ENCODE measurements at places on chromosomes 7 and 10.

DNA sequence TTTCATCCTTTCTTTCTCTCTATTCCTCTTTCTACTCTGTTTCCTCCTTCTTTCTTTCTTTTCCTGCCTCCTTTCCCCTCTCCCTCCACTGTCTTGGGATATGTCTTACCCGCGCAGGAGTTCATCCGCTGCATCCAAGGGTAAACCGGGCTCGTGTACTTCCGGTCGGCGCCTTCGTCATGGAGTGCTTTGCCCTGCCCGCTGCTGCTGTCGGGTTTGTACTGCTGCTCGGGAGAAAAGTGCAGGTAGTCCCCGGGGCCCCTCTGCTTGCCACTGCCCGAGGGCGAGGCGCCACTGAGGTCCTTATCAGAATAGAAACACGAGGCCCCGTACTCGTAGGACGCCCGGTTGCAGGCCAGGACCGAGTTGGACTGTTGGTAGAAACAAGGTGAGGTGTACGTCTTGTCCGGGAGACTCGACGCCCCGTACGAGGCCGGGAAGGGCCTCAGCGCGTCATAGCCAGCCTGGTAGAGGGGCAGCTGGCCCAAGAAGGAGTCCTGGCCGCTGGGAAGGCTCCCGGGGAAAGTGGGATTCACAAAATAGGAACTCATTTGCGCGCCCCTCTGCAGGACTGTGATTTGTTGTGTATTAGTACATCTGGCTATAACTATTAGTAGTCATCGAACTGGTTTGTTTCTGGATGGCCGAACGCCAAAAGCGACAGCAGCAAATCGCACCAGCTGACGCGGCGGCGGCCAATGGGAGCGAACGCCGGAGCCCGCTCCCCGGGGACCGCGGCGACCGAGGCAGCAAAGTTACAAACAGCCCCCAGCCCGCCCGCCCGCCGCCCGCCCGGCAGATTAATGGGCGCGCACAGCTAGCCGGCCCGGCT lies at the start of gene HOXA6:
Gene HOXA6 (minus strand): TSS at position 576 of the 832 bp plus-strand sequence. CDS start 25 bp downstream, at position 551.
- no peak within 1 kb of the TSS for H3K27ac ChIP-seq
- H3K4me1 ChIP-seq: peaks cover 7% of the 10 kb centered on the region
- no peaks in the 10 kb centered on the region for H3K36me3 ChIP-seq
- peak within 1 kb of the TSS; percentile 5 for H3K4me3 ChIP-seq
- DNase-seq: no peak

DNA sequence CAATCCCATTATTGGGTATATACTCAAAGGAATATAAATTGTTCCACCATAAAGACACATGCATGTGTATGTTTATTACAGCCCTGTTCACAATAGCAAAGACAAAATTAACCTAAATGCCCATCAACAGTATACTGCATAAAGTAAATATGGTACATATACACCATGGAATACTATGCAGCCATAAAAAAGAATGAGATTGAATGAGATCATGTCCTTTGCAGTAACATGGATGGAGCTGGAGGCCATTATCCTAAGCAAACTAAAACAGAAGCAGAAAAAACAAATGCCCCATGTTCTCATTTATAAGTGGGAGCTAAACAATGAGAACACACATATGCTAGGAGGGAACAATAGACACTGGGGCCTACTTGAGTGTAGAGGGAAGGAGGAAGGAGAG lies 44.7 kb upstream of the CROT start:
- H3K4me1 ChIP-seq: no peaks in the 10 kb centered on the region
- no peaks in the 10 kb centered on the region for H3K36me3 ChIP-seq
- no peak for DNase-seq
- no peaks in the 10 kb centered on the region for H3K27me3 ChIP-seq

- H3K4me3 ChIP-seq: no peak overlapping the region
- no peak overlapping the region for H3K27ac ChIP-seq
- no peaks in the 10 kb centered on the region for H3K36me3 ChIP-seq
- H3K4me1 ChIP-seq: no peaks in the 10 kb centered on the region
- no peak for DNase-seq
These were observed 70.7 kb upstream of the DNAAF5 start for GRCh38 chr7:655758-656157.

DNA sequence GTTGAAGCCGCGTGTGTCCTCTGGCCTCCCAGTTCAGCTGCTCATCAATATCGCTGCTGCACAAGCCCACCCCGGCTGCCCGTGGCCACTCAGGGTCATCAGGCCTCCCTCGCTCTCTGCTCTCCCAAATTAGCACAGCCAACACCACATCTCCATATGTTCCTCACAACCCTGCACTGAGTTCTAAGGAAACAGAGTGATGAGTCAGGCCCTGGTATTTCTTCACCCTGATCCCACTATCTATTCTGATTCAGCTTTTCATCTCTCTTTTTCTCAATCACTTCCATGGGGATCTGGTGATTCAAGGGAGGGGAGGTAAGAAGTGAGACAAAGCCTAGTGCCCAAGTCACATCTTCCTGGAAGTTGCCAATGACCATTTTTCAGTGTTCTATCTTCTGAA lies 23.8 kb downstream of the CYTH3 start:
- H3K4me3 ChIP-seq: no peak overlapping the region
- H3K4me1 ChIP-seq: peaks cover 12% of the 10 kb centered on the region
- no peak overlapping the region for H3K27ac ChIP-seq
- H3K27me3 ChIP-seq: no peaks in the 10 kb centered on the region
- DNase-seq: no peak

GRCh38 chr10:125976960-125977605 lies 80.7 kb downstream of the FANK1 start:
- no peak overlapping the region for H3K4me3 ChIP-seq
- H3K4me1 ChIP-seq: peaks cover 9% of the 10 kb centered on the region
- no peak overlapping the region for H3K27ac ChIP-seq
- H3K36me3 ChIP-seq: no peaks in the 10 kb centered on the region

GRCh38 chr10:60784641-60785040 lies 6.4 kb downstream of the CDK1 start:
- H3K27me3 ChIP-seq: no peaks in the 10 kb centered on the region
- peaks cover 27% of the 10 kb centered on the region for H3K4me1 ChIP-seq
- peaks cover 54% of the 10 kb centered on the region for H3K36me3 ChIP-seq

- no peaks in the 10 kb centered on the region for H3K27me3 ChIP-seq
- no peak overlapping the region for H3K4me3 ChIP-seq
- H3K27ac ChIP-seq: no peak overlapping the region
These were observed 117.3 kb upstream of the ZNF438 start for GRCh38 chr10:31148951-31149350.

GRCh38 chr7:144523621-144524020 lies 120.1 kb upstream of the NOBOX start:
- peaks cover 7% of the 10 kb centered on the region for H3K4me1 ChIP-seq
- H3K4me3 ChIP-seq: no peak overlapping the region
- H3K36me3 ChIP-seq: no peaks in the 10 kb centered on the region

DNA sequence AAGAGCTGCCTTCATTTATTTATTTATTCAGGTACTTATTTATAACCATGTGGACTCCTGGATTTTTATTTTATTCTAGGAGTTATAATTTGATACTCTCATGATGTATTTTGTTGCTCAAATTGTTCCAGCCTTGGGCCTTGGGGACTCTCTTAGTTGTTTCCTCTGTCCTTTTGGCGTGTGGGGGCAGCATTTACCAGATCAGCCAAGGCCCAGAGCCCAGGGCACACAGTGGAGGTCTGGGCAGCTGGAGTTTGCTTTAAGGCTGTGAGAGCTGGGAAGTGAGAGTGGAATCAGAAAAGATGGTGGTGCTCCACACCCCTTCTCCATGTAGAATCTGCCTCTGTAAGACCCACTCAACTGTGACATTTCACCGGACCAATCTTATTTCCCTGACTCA lies 398.9 kb downstream of the RPS24 start:
- H3K4me3 ChIP-seq: no peak overlapping the region
- H3K27me3 ChIP-seq: no peaks in the 10 kb centered on the region
- H3K4me1 ChIP-seq: peaks cover 41% of the 10 kb centered on the region
- H3K27ac ChIP-seq: no peak overlapping the region
- H3K36me3 ChIP-seq: no peaks in the 10 kb centered on the region

- no peaks in the 10 kb centered on the region for H3K4me1 ChIP-seq
- no peak for DNase-seq
- no peaks in the 10 kb centered on the region for H3K36me3 ChIP-seq
- no peaks in the 10 kb centered on the region for H3K27me3 ChIP-seq
- no peak overlapping the region for H3K27ac ChIP-seq
- H3K4me3 ChIP-seq: no peak overlapping the region
These were observed 133.2 kb upstream of the MDFIC start for GRCh38 chr7:114788706-114789105.

DNA sequence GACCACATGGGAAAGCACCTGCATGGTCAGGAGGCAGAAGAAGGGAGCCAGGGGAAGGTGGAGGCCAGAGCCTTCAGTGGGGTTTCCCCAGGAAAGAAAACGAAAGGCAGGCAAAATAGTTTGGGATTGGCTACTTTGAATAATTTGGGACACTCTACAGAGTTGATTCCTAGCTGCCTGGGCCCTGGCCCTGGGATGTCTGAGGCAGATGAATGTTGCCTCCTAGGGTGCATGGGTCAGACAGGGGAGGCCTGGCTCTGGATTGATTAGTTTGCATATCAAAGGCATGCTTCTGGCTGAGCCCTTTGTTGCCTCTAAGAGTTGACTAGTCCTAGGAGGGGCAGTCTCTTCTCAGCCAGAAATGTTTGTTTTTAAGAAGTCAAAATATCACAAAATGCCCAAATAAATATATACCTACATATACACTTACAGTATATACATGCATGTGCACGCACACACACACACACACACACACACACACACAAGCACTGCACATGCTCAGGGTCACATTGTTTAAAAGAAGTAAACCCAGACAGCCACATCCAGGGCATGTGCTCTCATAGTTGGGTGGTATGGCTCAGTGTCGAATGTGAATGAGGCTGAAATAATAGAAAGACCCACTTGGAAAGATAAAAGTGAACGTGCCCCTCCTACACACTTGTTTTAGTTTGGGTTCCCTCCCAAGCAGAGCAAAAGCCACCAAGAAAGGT lies 184.2 kb downstream of the GPAM start:
- peak; percentile 72 for DNase-seq
- peaks cover 14% of the 10 kb centered on the region for H3K4me1 ChIP-seq
- H3K4me3 ChIP-seq: no peak overlapping the region

DNA sequence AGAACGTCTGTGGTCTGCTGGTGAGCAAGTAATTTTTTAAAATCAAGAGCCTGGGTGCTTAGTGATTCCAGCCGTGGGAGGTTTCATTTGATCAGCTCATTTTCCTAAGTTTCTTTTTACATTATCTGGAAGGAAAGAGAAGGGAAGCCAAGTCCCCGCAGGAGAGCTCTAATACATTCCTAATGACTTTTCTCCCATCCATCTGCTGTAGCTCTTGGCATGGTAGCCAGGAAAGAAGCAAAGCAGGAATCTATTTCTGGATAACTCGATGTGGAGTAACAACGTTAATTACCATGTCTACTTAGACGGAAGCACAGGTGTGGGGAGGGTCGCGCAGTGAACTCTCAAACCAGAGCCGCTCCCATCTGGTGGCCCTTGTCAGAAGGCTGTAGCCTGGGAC lies 121.9 kb downstream of the PAXIP1 start:
- no peaks in the 10 kb centered on the region for H3K27me3 ChIP-seq
- H3K4me1 ChIP-seq: peaks cover 11% of the 10 kb centered on the region
- DNase-seq: no peak
- H3K4me3 ChIP-seq: no peak overlapping the region
- H3K36me3 ChIP-seq: no peaks in the 10 kb centered on the region
- no peak overlapping the region for H3K27ac ChIP-seq

DNA sequence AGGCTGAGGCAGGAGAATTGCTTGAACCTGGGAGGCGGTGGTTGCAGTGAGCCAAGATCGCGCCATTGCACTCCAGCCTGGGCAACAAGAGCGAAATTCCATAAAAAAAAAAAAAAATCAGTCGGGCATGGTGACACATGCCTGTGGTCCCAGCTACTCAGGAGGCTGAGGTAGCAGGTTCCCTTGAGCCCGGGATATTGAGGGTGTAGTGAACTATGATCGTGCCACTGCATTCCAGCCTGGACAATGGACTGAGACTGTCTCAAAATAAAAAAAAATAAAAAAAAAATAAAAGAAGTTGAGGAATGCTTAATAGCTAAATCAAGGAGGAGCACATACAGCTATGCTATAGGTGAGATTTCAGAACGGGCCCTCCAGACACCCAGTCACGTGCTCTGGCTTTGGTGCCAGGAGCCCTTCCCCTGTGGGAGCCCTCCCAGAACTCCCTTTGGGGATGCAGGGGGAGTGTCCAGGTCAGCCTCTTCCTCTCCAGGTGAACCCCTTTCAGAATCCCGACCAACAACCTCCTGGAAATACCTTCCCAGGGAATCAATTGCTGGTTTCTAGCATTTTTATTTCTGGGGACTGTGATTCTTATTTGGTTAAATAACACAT lies 42.9 kb upstream of the CTBP2 start:
- H3K4me3 ChIP-seq: no peak overlapping the region
- no peaks in the 10 kb centered on the region for H3K27me3 ChIP-seq
- H3K36me3 ChIP-seq: no peaks in the 10 kb centered on the region
- H3K4me1 ChIP-seq: no peaks in the 10 kb centered on the region

- H3K27me3 ChIP-seq: no peaks in the 10 kb centered on the region
- H3K36me3 ChIP-seq: no peaks in the 10 kb centered on the region
- H3K4me3 ChIP-seq: peak overlapping the region; percentile 93
- H3K4me1 ChIP-seq: peaks cover 15% of the 10 kb centered on the region
These were observed 816 bp downstream of the TECPR1 start for GRCh38 chr7:98251231-98251600.

DNA sequence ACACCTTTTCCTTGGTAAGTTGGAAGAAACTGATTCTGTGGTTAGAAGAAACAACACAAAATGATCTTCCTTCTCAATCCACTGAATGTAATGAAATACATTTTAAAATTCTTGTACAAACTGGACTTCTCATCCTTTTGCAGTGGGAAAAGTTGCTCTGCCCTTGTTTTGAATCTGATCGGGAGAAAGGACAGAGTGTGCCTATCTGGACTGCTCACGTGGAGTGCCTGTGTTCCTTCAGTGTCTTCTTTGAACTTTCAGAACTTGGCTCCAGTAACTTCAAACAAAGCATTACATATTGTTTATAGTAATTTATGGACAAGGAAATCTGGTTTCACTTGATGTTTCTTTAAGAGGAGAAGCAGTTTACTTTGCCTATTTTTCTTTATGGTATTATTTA lies 17.1 kb downstream of the SLC26A3 start:
- no peak overlapping the region for H3K4me3 ChIP-seq
- H3K4me1 ChIP-seq: no peaks in the 10 kb centered on the region
- H3K27me3 ChIP-seq: no peaks in the 10 kb centered on the region
- H3K36me3 ChIP-seq: no peaks in the 10 kb centered on the region

DNA sequence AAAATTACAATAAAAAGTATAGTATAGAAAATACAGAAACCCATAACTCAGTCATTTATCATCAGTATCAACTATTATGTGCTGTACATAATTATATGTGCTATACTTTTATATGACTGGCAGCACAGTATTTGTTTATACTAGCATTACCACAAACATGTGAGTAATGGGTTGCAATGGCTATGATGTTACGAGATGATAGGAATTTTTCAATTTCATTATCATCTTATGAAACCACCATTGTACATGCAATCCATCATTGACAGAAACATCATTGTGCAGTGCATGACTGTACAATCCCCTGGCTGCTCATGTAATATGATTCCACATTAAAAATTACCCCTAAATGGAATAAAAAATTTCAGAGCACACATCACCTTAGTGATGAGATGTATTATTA lies 55.7 kb upstream of the TMEM229A start:
- H3K4me1 ChIP-seq: no peaks in the 10 kb centered on the region
- H3K27ac ChIP-seq: no peak overlapping the region
- H3K27me3 ChIP-seq: no peaks in the 10 kb centered on the region
- H3K4me3 ChIP-seq: no peak overlapping the region

- no peak for DNase-seq
- no peaks in the 10 kb centered on the region for H3K27me3 ChIP-seq
- peaks cover 3% of the 10 kb centered on the region for H3K4me1 ChIP-seq
- H3K36me3 ChIP-seq: no peaks in the 10 kb centered on the region
- H3K4me3 ChIP-seq: no peak overlapping the region
These were observed 7.7 kb downstream of the ACSM6 start for GRCh38 chr10:95201736-95202135.

All from neural progenitor cell (in vitro differentiated cells).